ENCODE measurements at places on chromosomes 7 and 10.

DNA sequence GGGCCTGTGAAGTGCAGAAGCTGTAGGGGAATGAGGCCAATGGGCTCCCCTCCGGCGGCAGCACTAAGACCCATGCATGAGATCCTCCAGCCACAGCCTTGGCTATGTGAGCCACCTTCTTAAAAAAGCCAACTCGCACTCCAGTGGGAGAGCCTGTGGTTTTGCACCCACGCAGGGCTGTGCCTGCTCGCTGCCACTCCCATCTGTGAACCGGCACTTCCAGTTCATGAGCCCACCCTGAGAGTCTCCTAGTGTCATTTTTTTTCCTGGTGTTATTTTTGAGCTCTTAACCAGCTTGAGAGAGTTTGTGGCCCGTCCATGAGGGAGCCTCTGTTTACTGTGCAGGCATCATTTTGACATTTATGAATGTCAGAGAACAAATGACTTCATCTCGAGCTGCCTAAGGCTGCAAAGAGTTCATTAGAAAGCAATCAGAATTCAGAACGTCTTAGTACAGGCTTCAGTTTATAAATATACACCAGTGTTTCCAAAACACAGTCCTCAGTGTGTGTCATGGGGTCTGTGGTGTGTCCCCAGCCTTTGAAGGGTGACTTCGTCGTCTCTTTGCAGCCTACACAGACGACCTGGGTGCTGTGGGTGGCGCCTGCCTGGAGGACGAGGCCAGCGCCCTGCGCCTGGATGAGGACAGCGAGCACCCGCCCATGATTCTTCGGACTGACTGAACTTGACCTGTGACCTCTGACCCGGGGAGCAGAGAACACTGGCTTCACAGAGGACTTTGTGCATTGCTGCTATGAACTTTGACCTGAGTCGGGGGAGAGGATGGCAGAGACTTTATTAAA, 40.4 kb downstream of the WIPI2 start:
- DNase-seq = no peak

GRCh38 chr7:134712196-134712595, 65.5 kb downstream of the BPGM start:
- no peak for DNase-seq

GRCh38 chr7:114209968-114210367, 204.6 kb upstream of the FOXP2 start:
- peak; percentile 2 for DNase-seq

DNA sequence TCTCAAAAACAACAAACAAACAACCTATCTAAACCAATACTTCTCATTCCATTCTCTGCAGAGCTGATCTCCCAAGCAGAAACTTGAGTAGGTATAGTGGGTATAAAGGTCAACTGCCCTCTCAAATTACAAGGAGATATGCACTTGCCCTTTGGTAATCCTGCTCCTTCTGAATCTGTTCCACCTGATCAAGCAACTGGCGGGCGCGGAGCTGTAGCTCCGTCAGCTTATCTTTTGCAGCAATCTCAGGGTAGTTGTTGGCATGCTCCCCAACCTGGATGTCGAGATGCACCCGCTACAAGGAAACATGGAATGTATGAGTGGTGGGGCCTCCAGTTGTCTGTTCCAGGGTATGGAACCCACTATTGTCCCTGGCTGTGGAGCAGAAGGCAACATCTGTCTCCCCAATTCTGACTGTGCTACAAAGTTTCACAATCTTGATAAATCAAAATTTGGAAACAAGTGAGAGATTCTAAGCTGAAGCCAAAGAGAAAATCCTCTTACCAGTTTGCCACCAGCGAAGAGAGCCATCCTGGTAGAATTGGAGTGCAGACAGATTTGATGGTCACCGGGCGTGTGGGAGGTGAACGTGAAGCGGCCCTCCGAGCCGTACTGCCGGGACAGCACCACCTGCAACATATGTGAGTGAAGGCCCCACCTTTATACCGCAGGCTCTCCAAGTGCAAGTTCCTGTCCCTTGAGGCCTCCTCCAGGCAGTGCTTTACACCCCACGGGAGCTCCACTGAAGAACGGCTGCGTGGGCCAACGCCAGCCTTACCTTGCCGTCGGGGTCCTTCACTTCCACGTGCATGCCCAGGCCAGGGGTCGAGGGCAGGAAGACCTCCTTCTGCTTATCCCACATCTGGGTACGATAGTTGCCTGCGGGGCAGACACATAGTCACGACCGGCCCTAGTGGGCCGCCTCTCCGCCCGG, 819 bp downstream of the TMED4 start:
- DNase-seq = peak; percentile 44

DNA sequence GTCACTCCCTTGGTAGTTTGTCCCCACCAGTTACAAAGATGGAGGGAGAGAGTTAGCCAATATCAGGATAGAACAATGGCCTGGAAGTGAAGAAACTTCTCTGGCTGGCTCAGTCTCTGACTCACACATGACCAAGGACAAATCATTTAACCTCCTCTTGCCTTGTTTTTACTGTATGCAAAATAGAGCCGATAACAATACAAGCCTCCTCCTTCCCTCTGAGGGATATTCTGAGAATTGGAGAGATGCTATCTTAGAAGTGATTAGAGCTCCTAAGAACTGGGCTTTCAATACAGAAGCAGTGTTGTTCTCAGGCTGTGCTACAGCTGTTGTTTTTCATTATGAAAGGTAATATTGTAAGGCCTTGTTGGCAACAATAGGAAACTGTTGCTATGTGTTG, 87.7 kb upstream of the EGR2 start:
- DNase-seq = no peak

- DNase-seq = no peak
Measured at GRCh38 chr7:69981646-69982045, 383.4 kb downstream of the AUTS2 start.

GRCh38 chr10:73591935-73592699, 975 bp upstream of the USP54 start:
- DNase-seq = peak; percentile 43

DNA sequence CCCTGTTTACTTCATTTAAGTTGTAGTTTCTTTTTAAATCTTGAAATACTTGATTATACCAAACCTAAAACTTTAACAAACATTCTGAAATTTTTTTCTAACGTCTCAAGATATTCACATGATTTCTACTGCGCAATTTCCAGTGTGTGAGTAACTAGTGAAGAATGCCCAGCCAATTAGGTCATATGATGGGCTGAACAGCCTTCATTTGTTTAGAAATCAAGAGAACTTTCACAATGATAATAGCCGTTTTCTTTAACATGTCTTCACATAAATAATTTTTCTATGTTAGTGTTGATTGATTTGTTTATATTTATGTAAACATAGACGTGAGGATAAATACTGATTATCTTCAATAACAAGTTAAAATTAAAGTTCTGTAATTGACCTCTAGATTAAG, 21.8 kb downstream of the STAM start:
- no peak for DNase-seq

DNA sequence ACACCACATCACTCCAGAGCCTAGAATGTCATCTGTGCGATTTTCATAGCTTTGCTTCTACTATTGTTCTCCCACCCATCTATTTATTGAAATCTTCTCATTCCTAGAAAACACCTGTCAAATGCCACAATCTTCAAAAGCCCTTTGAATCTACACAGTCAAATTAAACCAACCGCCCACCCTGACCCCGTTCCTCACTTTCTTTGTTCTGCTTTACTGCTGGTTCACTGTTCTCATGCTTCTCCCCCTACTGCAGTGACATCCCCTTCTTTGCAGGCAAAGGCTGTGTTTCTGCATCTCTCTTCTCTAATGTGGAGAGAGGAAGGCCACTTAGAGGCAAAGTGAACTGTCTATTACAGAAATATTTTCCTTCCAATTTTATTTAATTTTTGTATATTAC, 152.4 kb upstream of the NEBL start:
- DNase-seq = no peak

DNA sequence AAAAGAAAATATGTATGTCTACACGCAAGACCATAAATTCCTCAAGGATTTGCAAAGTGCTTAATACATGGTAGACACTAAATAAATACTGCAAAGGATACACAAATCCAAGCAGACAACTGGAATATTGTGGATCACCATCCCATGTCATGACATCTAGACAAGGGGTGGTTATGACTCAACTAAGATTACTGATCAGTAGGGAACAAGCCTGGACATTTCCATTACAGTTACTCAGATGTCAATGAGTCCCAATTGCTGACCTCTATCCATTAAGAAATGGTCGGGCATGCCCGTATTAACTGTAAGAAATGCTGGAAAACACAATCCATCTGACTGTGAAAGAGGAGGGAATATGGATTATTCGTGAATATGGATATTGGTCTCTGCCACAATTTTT, 27.6 kb upstream of the RUFY2 start:
- no peak for DNase-seq

- DNase-seq = peak; percentile 25
Measured at GRCh38 chr7:101164071-101164840, 1.1 kb downstream of the VGF start.

GRCh38 chr7:936386-937054, 18.0 kb downstream of the ADAP1 start:
- no peak for DNase-seq

DNA sequence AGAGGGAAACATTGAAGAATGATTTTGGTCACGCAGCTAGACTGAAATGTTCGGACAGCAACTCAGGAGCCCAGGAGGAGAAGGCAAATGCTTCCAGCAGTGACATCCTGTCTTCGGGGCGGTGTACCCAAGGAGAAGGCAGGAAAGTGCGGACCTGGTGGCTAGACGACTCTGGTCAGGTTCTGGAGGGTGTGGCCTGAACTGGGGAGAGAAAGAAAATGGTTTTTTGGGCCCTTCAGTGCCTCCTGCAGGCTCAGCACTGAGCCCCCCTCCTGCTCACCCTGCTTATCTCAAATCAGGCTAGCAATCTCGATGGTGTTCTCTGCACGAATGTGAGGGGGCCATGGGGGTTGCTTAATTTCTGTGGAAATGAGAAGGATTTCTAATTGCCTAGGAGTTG, 26.7 kb upstream of the TARP start:
- no peak for DNase-seq

GRCh38 chr10:124484661-124485060, 23.0 kb downstream of the LHPP start:
- DNase-seq = no peak

DNA sequence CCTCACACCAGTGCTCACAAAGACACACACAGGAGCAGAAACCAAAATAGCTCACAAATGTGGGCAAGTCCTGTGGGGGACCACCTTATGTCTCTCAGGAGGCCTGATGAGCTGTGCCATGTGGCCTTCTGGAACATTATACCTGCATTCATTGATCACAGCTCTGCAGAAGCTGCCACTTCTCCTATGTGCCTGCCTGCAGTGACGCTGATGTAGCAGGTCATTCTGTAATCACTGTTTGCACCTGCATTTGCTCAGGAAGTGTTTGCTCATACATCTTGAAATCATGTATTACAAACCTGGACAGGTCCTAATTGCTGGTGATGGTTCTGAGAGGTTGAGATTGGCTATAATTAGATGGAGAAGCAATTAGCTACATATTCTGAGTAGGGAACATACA, 310.2 kb downstream of the AUTS2 start:
- DNase-seq = no peak

- no peak for DNase-seq
Measured at GRCh38 chr7:141484907-141485306, 66.3 kb upstream of the AGK start.

GRCh38 chr7:157407512-157408257, 70.9 kb downstream of the DNAJB6 start:
- no peak for DNase-seq

GRCh38 chr7:32616625-32617024, 121.3 kb downstream of the AVL9 start:
- DNase-seq = no peak

DNA sequence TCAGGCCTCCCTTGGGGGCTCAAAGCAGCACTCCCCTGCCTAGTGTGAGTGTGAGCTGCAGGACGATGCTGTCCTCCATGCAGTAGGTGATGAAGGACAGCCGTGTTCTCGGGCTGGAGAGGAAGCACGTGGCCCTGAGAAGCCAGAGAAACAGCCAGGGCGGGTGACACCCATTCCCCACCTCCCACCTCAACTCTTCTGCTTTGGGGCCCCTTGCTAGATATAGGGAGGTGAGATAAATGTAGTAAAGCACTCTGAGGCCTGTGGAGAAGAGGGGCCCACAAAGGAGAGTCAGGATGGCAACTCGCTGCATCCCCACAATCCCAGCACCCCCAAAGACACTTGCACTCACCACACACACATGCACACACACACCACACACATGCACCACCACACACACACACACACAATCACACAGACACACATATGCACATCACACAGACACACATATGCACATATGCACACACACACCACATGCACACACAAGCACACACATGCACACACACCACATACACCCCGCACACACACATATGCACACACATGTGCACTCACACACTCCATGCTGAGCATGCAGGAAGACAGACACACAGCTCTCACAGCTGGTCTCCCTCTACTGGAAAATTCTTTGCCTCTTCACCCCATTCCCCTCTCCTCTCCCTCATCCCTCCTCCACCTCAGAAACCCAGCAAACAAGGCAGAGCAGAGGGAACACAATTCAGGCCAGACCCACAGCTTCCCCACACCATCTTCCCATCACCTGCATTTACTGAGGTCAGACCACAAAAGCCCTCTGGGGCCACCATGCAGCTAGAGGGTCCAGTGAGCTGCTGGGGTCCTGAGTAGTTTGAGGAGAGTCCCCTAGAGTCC, 30.5 kb downstream of the ANXA8 start:
- no peak for DNase-seq

GRCh38 chr7:140350056-140350455, 48.3 kb downstream of the SLC37A3 start:
- no peak for DNase-seq

DNA sequence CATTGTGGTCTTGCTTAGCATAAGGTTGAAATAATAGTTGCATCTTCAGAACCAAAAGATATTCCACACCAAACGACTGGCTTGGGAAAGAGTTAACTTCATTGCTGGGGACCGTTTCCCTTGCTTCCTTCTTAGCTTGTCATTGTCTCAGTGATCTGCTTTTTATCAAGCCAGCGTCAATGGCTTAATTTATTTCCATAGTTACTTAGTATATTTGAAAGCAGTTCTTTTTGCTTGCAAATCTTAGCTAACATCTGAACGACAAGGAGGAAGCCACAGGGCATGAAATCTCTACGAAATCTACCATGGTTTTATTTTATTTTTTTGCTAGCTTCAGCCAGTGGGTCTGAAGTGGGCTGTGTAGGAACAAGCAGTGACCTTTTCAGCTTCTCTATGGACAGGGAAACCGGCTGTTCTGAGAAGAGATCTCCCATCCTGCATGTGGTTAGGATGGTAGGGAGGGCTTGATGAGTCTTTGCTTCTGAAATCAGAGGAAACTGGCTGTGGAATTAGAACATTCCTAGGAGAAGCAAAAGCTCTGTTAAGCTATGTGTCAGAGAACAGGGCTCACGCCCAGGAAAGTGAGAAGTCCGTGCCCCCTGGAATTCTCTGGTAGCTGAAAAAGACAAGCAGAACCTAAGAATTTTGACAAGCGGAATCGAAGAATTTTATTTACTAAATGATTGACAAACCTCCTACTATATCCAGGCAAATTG, 8.0 kb downstream of the SLC18A2 start:
- DNase-seq = no peak

Data from NCI-H82 (cell line).